ENCODE measurements at places on chromosomes 6 and 20. TPM values are rescaled to one million over a fixed set of nuclear protein-coding genes. Genes with fewer than 3 reads are reported as not detected.
A peak's percentile ranks its signal among the peaks of the same experiment; 100 is the strongest.

The SNX9 gene
- 58.7 TPM for polyA plus RNA-seq

The ZNF165 gene
- 0.14 TPM for polyA plus RNA-seq

The SGK2 gene
- 0.16 TPM for polyA plus RNA-seq

- peak; percentile 51 for DNase-seq
Measured at GRCh38 chr6:143059663-143060353, 881 bp upstream of the AIG1 start.

The NANP gene
- 6.7 TPM for polyA plus RNA-seq

The BFSP1 gene
- polyA plus RNA-seq, result 2.3 TPM

- DNase-seq, result no peak
Measured at GRCh38 chr20:62267543-62267942, 29.2 kb downstream of the OSBPL2 start.

DNA sequence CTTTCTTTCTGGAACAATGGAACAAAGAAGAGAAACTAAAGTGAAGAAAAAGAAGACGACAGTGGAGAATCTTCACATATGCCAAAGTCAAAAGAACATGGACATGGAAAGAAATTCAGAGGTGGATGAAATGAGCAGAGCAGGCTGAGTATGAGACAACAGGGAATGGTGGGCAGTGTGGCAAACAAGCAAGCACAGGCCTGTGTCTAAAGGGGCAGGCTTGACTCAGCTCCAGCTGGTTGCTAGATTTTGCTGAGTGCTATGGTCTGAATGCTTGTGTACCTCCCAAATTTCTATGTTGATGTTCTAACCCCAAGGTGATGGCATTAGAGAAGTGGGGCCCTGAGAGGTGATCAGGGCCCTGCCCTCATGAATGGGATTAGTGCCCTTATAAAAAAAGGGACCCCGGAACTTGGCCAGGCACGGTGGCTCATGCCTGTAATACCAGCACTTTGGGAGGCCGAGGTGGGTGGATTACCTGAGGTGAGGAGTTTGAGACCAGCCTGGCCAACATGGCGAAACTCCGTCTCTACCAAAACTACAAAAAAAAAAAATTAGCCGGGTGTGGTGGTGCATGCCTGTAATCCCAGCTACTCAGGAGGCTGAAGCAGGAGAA is 49.6 kb downstream of the ZMYND8 start:
- no peak for DNase-seq

DNA sequence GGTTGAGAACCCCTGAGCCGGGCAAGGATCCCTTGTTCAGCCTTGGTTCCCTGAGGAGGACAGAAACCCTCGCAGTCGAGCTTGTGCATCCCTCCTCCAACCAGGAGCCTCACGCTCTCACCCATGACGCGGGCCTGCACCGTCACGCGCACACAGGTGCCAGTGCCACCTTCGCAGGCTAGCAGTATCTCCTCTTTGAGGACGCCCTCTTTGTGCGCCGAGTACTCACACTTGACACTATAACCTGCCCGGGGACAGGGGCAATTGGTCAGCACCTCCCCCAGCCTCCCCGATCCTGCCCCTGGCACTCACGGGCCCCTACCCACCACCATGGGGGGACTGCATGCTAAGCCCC is 13.3 kb downstream of the ADISSP start:
- DNase-seq, result no peak

- no peak for DNase-seq
Measured at GRCh38 chr6:147382945-147383554, 125.4 kb upstream of the SAMD5 start.

GRCh38 chr6:39102071-39102820 is 12.7 kb downstream of the SAYSD1 start:
- DNase-seq, result peak; percentile 49

DNA sequence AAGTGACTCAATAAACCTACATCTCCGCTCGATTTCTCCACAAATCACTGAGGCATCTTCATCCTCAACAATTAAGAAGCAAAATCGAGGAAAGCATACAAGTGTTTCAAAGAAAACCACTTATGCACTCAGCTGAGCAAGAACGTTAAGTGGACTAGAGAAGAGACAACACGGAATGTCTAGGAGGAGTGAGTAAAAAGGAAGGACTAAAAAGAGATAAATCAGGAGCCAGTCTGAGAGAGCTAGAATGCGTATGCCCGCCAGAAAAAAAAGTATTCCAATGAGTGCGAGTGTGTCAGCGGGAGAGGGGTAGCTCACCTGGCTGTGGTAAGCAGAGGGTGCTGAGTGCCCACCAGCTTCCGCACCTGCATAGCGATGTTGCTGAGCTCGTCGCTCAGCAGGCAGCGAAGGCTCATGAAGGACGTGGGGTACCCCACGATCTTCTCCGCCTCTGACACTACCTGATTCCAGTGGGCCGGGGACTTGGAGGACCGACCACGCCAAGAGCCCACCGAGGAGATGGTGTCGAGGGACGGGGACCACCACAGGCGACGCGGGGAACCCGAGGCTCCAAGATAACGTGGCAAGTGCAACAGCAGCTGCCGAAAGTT is 587 bp downstream of the PDSS2 start:
- DNase-seq, result no peak

- DNase-seq, result no peak
Measured at GRCh38 chr6:4350567-4351519, 215.5 kb upstream of the ECI2 start.

GRCh38 chr6:37988696-37989095 is 169.2 kb downstream of the ZFAND3 start:
- no peak for DNase-seq

- no peak for DNase-seq
Measured at GRCh38 chr6:137950581-137950980, 83.5 kb downstream of the TNFAIP3 start.

DNA sequence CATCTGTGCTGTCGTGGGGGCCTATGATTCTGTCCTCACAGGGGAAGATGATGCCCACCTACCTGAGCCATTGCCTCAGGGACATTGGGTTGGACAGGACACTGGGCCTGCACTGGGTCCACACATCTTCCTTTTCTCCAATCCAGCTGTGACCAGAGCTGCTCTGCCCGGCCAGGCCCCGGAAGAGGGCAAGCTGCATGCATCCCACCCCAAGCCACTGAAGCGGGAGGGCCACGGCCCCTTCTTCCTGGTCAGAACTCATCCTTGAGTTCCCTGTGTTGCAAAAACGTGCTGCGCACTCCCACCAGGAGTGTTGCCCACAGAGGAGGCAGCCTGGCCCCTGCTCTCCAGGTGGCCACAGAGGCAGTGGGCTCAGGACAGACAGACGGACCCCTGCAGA is 38.2 kb downstream of the SPDEF start:
- no peak for DNase-seq

DNA sequence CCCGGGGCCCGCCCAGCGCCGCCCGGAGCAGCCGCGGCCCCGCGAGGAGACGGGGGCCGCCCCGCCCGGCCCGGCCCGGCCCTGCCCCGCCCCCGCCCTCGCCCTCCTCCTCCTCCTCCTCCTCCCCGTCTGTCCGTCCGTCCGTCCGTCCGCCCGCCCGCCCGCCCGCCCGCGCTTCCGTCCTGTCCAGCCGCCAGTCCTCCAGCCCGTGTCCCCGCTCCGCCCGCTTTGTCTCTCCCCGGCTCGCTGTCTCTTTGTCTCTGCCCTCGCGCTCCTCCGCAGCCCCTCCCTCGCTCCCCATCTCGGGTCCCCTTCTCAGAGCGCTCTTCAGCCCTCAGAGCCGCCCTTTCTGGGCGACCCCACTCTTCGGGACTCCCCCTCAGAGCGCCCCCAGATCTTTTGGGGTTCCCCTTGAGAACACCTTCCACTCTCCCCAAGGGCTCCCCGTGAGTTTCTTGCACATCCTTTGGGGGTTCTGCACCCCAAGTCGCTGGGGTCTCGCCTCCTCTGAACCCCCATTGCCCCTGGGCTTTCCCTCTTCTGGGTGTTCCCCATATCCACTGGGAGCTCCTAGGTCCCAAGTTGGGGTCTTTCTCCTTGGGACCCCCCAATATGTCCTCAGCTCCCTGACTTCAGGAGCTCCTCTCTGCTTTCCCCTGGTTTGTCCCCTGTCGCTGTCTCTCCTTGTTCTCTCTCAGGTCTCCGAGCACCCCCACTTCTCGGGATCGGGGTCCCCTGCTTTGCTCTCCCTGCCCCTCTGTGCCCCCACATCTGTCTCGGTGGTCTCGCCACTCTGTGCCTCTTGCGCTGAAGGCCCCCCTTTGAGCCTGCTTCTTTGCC is 79.5 kb upstream of the MYL9 start:
- no peak for DNase-seq

The MEP1A gene
- not detected for polyA plus RNA-seq

The TEAD3 gene
- 22.8 TPM for polyA plus RNA-seq

The BMP2 gene
- polyA plus RNA-seq, result 1.6 TPM

- DNase-seq, result no peak
Measured at GRCh38 chr20:34322267-34323105, 19.3 kb upstream of the AHCY start.

DNA sequence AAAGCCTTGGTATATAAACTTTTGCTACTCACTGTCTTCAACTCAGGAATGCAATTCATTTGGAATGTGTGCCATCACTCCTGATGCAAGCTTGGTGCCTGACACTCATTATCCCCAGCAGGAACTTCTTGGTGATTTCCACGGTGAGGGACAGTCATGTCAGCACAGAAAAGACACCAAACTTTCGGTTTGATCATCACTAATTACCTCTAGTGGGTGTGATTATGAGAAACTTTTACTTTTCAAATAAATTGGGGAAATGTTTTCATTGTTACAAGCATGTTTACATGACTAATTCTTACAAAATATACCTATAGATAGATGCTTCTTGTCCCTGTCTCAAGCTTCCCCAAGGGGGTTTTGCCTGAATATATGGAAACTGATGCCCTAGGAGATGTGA is 40.9 kb downstream of the RPP40 start:
- no peak for DNase-seq

DNA sequence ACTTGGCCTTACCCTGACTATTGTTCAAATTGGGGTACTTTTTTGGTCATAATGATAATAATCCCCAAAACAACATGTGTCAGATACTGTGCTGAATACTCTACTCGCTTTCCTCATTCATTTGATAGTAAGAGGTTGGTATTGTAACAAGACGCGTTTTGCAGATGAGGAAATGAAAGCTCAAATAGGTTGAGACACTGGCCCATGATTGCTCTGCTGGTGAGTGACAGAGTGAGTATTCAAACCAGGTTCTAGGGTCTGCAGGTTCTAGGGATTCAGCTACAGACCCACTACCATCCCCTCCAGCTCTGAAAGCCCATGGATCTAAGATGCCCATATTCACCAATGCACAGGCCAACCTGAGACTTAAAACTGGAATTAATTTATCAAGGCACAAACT is 1.3 kb upstream of the ENPP4 start:
- DNase-seq, result no peak

DNA sequence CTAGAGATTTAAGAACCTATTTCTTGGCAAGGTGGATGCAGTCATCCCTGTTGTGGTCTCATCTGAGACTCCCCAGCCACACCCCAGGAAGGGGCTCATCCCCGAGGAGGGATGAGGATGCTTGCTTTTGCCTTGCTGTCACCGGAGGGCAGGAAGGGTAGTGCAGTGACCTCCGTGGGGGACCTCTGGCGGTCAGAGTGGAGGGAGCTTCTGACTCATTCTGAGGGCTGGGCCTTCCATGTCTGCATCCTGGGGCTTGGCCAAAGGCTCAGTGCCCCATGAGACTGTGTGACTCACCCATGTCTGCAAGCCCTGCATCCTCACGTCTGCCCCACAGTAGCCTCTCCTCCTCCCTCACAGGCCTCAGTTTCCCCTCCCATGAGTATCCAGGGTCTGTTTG is 38.7 kb downstream of the UQCC2 start:
- DNase-seq, result peak; percentile 78

The HLA-DMB gene
- 0.07 TPM for polyA plus RNA-seq

GRCh38 chr6:161068321-161068741 is 76.8 kb downstream of the MAP3K4 start:
- no peak for DNase-seq

DNA sequence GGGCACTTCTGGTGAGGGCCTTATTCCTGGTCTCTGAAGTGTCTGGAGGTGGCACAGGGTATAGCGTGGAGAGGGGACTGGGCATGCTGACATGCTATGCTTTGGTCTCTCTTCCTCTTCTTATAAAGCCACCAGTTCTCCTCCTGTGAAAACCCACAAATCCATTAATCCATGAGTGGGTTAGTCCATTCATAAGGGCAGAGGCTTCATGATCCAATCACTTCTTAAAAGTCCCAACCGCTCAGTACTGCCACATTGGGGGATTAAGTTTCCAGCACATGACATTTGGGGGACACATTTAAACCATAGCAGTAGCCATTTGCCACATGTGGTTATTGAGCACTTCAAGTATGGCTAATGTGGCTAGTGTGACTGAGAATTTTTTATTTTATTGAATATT is 3.8 kb upstream of the TRIB3 start:
- no peak for DNase-seq

The DOK5 gene
- polyA plus RNA-seq, result 2.1 TPM

GRCh38 chr6:105057160-105057559 is 100.3 kb downstream of the LIN28B start:
- no peak for DNase-seq

GRCh38 chr6:42380228-42380979 is 71.3 kb downstream of the TRERF1 start:
- DNase-seq, result no peak

The ERVFRD-1 gene
- not detected for polyA plus RNA-seq

- no peak for DNase-seq
Measured at GRCh38 chr6:77368660-77369313, 94.5 kb downstream of the HTR1B start.

DNA sequence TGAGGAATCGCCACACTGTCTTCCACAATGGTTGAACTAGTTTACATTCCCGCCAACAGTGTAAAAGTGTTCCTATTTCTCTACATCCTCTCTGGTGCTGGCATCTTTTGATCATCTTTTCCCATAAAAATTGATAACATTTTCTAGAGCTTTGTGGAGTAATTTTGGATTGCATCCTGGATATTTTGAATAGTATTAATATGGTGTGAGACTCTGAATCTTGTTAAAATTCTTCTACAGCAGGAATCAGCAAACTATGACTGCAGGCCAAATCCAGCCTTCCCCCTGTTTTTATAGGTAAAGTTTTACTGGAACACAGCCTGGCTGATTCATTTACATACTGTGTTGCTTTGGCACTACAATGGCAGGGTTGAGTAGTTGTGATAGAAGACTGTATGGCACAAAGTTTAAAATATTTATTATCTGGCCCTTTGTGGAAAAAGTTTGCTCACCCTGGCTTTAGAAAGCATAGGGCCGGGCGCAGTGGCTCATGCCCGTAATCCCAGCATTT is 15.0 kb upstream of the RNF8 start:
- no peak for DNase-seq
